ENCODE measurements at places on chromosomes 12 and 14.

DNA sequence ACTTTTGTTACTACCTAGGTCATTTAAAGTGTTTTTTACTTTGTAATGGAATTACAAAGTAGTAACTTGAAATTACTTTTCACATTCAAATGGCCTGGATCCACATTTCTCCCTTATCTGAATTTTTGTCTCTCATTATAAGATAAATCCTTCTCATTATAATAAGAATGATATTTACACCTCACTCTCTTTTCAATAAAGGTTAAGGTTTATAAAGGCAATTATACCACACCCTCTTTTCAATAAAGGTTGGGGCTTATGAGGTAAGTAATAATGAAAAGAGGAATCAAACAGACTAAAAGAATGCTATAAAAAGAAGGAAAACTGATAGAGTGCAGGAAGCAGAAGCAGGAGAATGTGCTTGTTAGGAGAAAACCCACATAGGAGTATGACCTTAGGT is 210.8 kb downstream of the ACSS3 start:
- no peak for DNase-seq

DNA sequence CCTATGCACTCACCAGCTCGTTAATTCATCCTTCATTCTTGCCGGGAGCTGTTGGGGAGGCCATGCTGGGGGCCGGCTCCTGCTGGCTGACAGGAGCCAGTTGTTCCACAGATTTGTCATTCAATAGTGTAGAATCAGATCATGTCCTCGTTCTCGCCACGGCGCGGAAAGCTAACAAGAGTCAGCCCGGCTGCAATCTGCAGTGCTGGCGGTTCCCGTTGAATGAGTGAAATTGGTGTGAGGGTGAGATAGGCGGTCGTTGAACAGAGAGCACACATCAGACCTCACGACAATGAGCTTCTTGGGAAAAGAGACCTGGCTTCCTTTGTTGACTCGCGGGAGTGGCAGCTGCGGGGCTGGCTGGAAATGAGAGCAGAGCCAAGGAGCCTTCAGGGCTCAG is 57.5 kb downstream of the KIF26A start:
- DNase-seq = no peak

- no peak for DNase-seq
Measured at GRCh38 chr14:102472791-102473150, 36.8 kb downstream of the ANKRD9 start.

DNA sequence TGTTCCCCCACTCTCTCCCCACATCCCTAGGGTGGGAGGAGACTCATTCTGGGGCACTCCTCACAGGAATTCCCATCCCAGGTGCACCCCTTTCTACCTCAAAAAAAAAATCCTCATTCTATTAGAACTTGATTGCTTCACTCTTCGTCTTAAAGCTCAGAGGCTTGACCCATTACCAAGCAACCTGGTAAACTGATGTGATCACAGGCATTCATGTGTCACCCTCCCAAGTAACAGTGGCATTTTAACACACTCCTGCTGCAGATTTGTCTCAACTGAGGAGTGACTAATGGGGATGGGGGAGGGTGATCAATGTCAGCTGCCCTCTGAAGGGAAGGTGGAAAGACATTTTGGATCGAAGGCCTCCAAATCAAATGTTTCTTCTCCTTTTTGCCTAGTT is 78.1 kb upstream of the PTHLH start:
- no peak for DNase-seq

GRCh38 chr12:120397824-120398540 is 29.0 kb upstream of the MSI1 start:
- no peak for DNase-seq

- peak; percentile 57 for DNase-seq
Measured at GRCh38 chr12:110245369-110245772, 35.7 kb upstream of the ATP2A2 start.

- no peak for DNase-seq
Measured at GRCh38 chr12:78674311-78675090, 190.1 kb upstream of the SYT1 start.

- no peak for DNase-seq
Measured at GRCh38 chr12:93019975-93020630, 91.0 kb upstream of the EEA1 start.

DNA sequence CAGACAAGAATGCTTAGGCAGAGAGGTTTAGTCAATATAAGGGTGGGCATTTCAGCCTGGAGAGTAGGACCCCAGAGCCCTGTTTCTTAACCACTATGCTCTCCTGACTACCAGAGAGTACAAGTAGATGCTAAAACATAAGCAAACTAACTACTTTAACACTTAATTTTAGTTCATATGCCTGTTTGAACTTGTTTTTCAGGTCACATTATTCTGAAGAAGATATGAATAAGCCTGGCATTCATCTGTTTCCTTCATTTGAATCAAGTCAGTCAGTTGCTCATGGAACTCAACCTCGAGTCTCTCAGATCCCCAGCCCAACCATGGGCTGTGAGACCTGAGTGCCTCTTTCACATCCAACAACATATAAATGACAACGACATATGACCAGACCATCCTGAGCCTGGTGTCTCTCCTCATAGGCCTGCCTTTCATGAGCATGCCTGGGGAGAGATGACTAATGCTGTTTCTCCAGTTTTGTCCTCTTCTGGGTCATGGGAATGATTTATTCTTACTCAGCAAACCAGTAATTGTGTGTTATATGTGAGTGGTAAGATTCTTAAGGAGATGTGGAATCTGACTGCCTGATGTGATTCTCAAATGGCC is 251.1 kb upstream of the BTG1 start:
- no peak for DNase-seq

DNA sequence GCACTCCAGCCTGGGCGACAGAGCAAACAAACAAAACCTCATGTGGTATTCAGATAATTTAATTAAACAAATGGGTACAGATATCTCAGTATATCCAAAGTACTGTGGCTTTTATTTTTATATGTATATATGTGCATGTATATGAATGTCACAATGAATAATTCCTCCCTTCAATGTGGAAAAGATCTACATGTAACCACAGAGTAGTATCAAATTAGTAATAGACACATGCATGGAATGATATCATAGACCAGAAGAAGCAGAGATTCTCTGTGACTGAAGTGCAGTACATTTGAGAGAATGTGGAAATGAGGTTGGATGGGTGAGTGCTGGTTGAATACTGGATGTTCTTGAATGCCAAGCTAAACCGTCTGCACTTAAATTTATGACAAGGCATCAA is 222.9 kb downstream of the CPNE8 start:
- DNase-seq = no peak

- DNase-seq = no peak
Measured at GRCh38 chr14:88322504-88323085, 474 bp downstream of the KCNK10 start.

GRCh38 chr14:54420478-54421142 is 20.6 kb downstream of the CNIH1 start:
- DNase-seq = no peak

DNA sequence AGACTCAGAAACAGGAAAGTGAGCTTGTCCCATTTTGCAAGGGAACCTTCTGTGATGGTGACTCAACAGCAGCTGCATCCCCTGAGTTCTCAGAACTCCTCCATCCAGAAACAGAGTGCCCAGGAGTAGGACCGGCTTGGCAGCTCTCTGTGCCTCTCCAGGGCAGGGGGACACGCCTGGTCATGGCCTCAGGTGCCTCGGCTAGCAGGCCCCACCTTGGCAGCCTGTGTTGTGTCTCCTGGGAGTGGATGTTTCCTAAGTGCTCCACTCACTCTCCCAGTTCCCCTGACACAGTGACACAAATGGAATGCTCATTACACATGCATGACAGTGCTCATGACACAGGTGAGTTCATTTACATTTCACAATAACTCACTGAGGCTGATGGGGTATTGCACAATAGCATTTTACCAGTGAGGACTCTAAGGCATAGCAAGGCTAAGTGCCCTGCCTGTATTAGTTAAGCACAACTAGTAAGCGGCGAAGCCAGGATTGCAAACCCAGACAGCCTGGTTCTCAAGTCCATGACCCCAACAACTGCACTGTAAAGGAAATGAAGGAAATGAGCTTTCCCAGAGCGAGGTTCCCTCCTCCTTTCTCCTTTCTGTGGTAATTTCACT is 47.4 kb downstream of the CALM1 start:
- no peak for DNase-seq

GRCh38 chr12:7869137-7869536 is 3.6 kb downstream of the SLC2A14 start:
- no peak for DNase-seq

DNA sequence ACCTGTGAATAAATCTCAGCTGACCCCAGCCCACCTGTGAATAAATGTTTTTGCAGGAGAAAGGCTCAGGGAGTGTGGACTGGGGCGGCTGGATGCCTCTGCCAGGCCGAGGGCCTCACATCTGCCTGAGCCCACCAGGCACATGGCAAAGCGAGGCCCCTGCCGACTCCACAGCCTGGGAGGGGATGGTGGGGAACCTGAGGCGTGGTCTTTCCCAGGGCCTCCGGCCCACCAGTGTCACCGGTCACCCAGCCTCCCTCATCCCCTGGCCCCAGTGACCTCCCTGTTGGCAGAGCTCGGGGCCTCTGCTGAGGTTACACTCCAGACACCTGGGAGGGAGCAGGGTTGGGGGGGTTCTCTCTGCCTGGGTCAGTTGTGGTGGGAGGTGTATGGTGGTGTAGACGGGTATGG is 8.2 kb downstream of the NOC4L start:
- DNase-seq = no peak

- DNase-seq = no peak
Measured at GRCh38 chr12:94169495-94169894, 21.1 kb downstream of the PLXNC1 start.

GRCh38 chr14:81286574-81287370 is 66.0 kb upstream of the GTF2A1 start:
- no peak for DNase-seq

DNA sequence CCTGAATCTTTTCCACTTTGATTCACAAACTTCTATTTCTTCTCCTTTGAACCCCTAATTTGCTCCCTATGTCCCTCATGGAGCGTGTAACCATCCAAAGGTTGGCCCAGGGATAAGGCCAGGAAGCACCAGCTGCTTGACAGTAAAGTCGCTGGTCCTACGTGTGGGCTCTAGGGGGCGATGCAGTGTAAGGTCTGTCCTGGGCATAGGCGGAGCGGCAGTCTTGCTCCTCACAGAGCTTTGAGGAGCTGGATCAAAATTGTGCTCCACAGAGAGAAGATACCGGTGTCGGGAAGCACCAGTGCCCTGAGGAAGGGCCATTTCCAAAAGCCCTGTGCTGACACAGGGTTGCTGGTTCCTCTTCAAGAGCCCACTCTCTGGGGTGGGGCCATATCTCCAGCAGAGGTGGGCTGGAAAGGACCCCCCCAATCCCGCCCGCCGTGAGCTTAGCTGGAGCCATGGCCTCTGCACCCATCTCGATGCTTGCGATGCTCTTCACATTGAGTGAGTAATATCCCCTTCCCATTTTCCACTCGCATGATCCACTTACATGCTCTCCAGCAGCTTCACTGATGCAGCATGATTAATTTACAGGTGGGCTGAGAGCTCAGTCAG is 49.9 kb upstream of the OR4E1 start:
- peak; percentile 26 for DNase-seq

DNA sequence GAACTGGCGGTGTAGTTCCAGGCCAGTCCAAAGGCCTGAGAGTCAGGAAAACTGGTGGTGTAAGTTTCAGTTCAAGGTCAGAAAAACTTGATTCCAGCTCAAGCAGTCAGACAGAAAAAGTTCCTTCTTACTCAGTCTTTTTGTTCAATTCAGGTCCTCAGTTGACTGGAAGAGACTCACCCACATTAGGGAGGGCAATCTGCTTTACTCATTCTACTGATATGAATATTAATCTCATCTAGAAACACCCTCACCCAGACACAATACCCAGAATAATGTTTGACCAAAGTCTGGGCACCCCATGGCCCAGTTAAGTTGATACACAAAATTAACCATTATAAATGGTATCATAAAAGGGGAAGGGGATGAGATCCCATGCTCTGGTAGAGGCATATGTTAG is 50.1 kb upstream of the LTA4H start:
- DNase-seq = no peak

GRCh38 chr14:93716002-93716745 is 72.1 kb downstream of the PRIMA1 start:
- DNase-seq = no peak

GRCh38 chr14:101182476-101182875 is 279.0 kb upstream of the RTL1 start:
- no peak for DNase-seq

DNA sequence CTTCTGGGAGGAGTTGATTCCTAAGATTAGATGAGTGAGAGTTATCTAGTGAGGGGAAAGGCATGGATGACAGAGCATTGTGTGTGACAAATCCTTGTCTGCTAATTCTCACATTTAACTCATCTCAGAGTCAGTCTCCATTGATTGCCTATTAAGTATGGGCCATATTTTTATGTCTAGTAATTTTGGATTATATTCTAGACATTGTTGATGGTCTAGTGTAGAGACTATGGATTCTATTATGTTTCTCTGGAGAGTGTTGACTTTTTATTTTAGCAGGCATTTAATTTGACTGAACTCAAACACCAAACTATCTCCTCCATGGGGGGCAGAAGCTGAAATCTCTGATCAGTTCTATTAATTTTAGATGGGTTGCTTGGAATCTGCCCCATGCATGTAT is 114.4 kb downstream of the CACNA1C start:
- no peak for DNase-seq

- DNase-seq = no peak
Measured at GRCh38 chr12:7374423-7375144, 69.4 kb downstream of the CD163L1 start.

DNA sequence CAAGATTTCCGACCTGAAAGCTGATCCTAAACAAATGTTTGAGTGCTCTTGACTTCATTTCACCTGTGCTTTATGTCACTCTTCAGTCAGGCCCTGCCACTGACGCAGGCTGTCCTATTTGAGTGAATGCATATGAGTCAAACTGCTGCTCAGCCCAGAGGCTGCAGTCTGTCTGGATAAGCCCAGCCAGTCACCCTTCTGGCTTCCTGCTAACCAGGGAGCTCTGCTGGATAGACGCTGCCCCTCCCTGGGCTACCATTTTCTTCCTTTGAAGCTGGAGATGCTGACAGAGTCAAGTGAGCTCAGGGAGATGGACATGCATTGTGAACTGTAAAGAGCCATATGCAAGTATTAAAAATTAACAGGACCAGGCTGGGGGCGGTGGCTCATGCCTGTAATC is 5.1 kb upstream of the TUNAR start:
- no peak for DNase-seq

GRCh38 chr14:56422703-56423213 is 156.8 kb upstream of the TMEM260 start:
- DNase-seq = no peak

- no peak for DNase-seq
Measured at GRCh38 chr14:53432378-53432802, 279.3 kb upstream of the DDHD1 start.

DNA sequence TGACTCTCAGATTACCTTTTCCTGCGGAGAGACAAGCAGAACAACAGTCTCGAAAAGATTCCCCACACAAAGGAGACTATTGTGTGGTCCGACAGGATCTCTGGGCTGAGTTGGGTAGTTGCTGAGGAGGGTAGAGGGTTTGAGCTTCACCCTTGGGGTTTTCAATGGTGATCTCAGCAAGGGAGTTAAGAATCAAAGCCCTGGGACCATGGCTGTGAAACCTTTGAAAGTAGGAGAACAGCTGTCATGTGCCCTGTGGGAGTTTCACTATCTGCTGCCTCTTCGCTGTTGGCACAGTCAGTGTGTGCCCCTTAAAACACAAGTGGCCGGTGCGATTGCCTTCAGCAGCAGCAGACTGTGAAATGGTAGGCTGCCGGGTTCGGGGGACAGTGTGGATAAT is 14.2 kb upstream of the PLEK2 start:
- DNase-seq = no peak

GRCh38 chr12:53235164-53235563 is 3.2 kb upstream of the RARG start:
- DNase-seq = no peak

- DNase-seq = no peak
Measured at GRCh38 chr12:9895215-9895971, 14.1 kb downstream of the KLRF2 start.

Measured in activated T-cell treated with anti-CD3 and anti-CD28 coated beads, Interleukin-2, amount 50 U/mL, for 1 hour (primary cell).